ENCODE measurements at places on chromosomes 1 and 21. TPM values are rescaled to one million over a fixed set of nuclear protein-coding genes. Genes with fewer than 3 reads are reported as not detected.

The TMEM125 gene
- total RNA-seq: 0.82 TPM

The ACTRT2 gene
- total RNA-seq: not detected

The EFCAB14 gene
- total RNA-seq: 11.0 TPM

The FNDC7 gene
- total RNA-seq: under 0.01 TPM

The SMIM1 gene
- total RNA-seq: not detected

The P3H1 gene
- total RNA-seq: 10.6 TPM

The KRTAP10-1 gene
- not detected for total RNA-seq

The ATP5PF gene
- 57.9 TPM for total RNA-seq

The ZBTB18 gene
- 515 TPM for total RNA-seq

The RPS6KA1 gene
- 3.3 TPM for total RNA-seq
